ENCODE measurements at places on chromosomes 12 and 14.

- H3K4me1 ChIP-seq = no peaks in the 10 kb centered on the region
- no peak overlapping the region for H3K4me3 ChIP-seq
- peaks cover 2% of the 10 kb centered on the region for H3K36me3 ChIP-seq
- no peak overlapping the region for H3K27ac ChIP-seq
Observed at GRCh38 chr12:71652656-71653055, 11.0 kb downstream of the ZFC3H1 start.

GRCh38 chr14:87005280-87005679, 987.7 kb downstream of the GALC start:
- H3K27ac ChIP-seq = no peak overlapping the region
- no peaks in the 10 kb centered on the region for H3K27me3 ChIP-seq
- DNase-seq = no peak
- H3K4me3 ChIP-seq = no peak overlapping the region
- H3K4me1 ChIP-seq = no peaks in the 10 kb centered on the region

DNA sequence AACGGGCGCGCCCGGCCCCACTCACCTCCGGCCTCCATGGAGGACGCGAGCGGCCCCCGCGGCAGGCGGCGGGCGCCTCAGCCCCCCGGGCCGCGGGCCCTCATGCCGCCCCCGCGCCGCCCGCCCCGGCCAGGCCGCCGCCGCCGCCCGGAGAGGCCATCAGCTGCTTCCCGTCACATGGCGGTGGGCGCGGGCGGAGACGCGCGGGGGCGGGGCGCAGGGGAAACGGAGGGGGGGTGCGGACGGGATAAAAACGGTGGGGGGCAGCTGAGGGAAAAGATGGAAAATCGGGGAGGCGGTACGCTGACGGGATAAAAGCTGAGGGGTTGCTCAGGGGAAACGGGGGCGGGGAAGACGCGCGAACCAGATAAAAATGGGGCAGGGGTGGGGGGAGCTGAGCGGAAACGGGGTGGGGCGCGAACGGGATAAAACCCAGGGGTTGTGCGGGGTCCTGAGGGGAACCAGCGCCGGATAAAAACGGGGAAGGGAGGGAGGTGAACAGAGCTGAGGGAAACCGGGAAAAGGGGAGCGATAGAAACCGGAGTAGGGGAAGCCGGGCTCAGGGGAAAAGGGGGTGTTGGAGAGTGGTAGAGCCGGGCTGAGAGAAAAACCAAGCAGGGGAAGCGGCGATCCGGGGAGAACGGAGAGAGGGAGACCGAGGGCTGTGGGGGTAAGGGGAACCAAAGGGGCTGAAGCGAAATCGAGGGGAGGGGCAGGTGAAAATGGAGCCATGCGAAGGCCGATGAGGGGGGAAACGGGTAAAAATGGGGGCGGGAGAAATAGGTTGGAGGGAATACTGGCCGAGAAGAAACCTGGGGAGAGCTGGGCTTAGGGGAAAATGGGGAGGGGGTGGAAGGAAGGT, at the start of gene WSB2:
Gene WSB2 (minus strand): TSS at position 169 of the 862 bp plus-strand sequence. CDS start 131 bp downstream, at position 38.
- H3K27me3 ChIP-seq = no peaks in the 10 kb centered on the region
- no peaks in the 10 kb centered on the region for H3K4me1 ChIP-seq
- no peaks in the 10 kb centered on the region for H3K36me3 ChIP-seq
- DNase-seq = peak; percentile 86

DNA sequence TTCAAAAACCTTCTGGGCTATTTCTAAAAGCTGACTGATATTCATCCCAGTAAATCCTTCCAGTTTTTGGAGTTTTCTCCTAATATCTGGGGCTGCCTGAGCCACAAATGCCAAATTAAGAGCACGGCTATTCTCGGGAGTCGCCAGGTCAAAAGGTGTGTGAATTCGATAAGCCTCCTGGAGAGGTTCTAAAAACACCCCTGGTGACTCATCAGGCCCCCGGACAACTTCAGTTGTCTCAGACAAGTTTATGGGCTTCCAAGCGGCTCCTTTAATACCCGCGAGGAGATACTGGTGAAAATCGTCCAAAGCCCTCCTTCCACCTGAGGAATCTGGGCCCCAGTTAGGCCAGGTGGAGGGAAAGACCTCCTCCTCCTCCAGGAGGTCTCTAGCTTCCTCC, 677.1 kb downstream of the TMEM121 start:
- no peak overlapping the region for H3K4me3 ChIP-seq
- H3K4me1 ChIP-seq = no peaks in the 10 kb centered on the region
- no peaks in the 10 kb centered on the region for H3K27me3 ChIP-seq
- H3K27ac ChIP-seq = no peak overlapping the region

DNA sequence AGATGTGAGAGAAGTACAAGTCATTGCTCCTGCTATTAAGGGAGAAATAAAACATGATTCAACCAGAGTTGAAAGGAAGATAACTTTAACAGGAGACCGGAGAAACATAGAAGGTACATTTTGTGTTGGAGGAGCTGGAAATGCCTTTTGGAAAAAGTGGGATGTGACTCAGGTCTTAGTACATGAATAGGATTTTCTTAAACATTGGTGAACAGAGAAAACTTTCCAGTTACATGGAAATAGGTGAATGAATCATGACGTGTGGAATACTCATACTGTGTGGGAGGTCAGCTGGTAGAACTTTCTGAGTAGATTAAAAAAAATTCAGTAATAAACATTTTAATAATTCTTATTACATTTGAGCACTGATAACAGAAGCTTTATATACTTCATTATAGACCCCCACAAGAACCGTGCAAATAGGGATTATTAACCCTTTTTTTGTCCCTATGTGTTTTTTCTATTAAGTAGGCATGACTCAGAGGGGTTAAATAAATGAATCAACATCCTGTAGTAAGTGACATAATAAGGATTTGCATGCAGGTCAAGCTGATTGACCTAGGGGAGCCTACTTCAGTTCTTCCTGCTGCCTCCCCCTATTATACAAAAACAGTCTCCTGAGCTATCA, 710.5 kb downstream of the NOVA1 start:
- H3K36me3 ChIP-seq = no peaks in the 10 kb centered on the region
- H3K4me3 ChIP-seq = no peak overlapping the region
- H3K27me3 ChIP-seq = no peaks in the 10 kb centered on the region
- no peak overlapping the region for H3K27ac ChIP-seq
- no peaks in the 10 kb centered on the region for H3K4me1 ChIP-seq

GRCh38 chr12:64907097-64907496, 82.7 kb downstream of the TBC1D30 start:
- peaks cover 1% of the 10 kb centered on the region for H3K4me1 ChIP-seq
- no peak overlapping the region for H3K4me3 ChIP-seq
- no peaks in the 10 kb centered on the region for H3K36me3 ChIP-seq
- no peaks in the 10 kb centered on the region for H3K27me3 ChIP-seq
- H3K27ac ChIP-seq = no peak overlapping the region
- DNase-seq = no peak

DNA sequence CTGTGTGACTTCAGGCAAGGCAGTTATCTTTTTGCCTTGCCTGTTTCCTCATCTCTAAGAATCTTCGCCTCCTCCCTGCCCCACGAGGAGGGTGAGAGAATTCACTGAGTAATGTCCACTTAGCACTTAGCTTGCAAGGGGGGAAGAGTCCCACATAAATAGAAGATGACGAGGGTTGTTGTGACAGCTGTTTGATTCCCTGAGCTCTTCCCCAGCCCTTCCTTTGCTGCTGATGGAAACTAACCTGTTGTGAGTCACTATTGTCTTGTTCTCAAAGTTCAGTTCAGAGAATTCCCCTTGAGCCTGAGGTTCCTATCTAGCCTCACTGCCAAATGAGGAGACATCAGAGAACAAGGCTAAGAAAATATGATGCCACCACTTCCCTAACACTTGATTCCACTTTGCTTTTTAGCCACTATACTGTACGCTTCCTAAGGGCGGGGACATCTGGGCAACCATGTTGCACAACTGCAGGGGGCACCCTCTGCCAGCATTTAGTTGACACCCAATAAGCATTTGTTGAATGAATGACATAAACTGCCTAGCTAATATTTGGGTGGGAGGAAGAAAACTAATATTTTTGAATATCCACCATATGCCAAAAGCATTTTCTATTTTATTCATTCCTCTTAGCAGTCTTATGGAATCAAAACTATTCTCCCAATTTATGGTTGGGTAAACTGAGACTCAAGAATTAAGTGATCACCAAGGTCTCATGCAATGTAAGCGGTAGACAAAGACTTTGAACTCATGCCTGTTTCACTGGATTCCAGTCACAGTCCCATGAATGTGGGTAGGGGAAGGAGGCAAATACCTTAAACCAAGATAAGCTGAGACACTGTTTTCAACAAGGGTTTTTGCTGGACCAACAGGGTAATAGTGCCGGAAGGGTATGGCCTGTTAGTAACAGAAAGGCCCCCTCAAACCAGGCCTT, 77.6 kb downstream of the ZFP36L1 start:
- no peaks in the 10 kb centered on the region for H3K27me3 ChIP-seq
- H3K27ac ChIP-seq = no peak overlapping the region
- H3K36me3 ChIP-seq = no peaks in the 10 kb centered on the region
- H3K4me3 ChIP-seq = no peak overlapping the region
- no peak for DNase-seq

GRCh38 chr12:53344824-53345485, 8.8 kb upstream of the SP7 start:
- no peaks in the 10 kb centered on the region for H3K4me1 ChIP-seq
- no peaks in the 10 kb centered on the region for H3K36me3 ChIP-seq
- H3K27me3 ChIP-seq = no peaks in the 10 kb centered on the region
- H3K4me3 ChIP-seq = peak overlapping the region; percentile 76
- DNase-seq = peak; percentile 92

DNA sequence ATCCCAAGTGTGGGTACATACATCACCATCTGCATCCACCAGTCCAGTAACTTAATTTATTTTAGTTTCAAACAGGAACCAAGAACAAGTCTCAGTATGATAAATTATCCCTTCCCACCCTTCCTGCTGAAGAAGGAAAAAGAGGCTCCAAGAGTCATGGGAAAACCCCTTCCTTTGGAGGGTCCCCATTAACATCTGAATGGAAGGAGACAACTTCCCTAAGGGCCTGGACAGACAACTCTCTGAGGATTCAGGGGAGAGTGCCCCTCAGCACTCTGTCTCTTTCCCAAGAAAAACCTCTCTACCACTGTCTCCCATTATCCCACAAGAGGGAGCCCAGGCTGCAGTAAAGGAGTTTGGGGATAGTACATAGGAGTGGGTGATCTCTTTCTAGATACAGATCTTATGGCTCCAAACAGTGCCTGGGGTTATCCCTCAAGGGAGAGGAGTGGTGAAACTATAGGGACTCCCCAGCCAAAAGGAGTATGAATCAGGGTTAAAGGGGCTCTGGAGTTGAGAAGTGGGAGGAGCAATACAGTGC, 6.2 kb downstream of the WNT10B start:
- no peak overlapping the region for H3K27ac ChIP-seq
- H3K36me3 ChIP-seq = no peaks in the 10 kb centered on the region
- no peak for DNase-seq
- H3K4me1 ChIP-seq = no peaks in the 10 kb centered on the region
- no peaks in the 10 kb centered on the region for H3K27me3 ChIP-seq
